ENCODE measurements at places on chromosomes 5 and 9.
A peak's percentile ranks its signal among the peaks of the same experiment; 100 is the strongest.

- no peak for DNase-seq
These were observed 136.3 kb downstream of the FOXD1 start for GRCh38 chr5:73312146-73312871.

- peak; percentile 82 for DNase-seq
These were observed at the start of gene NUDT12 for GRCh38 chr5:103562453-103563157. NUDT12 (minus strand) TSS chr5:103562789; CDS start chr5:103560248, 2,541 bp downstream.

GRCh38 chr5:163463063-163463435 is 2.6 kb downstream of the HMMR start:
- DNase-seq: no peak

GRCh38 chr5:175887463-175887862 is 16.1 kb downstream of the CPLX2 start:
- DNase-seq: no peak

- no peak for DNase-seq
These were observed 284.7 kb upstream of the IRX2 start for GRCh38 chr5:3036041-3036788.

DNA sequence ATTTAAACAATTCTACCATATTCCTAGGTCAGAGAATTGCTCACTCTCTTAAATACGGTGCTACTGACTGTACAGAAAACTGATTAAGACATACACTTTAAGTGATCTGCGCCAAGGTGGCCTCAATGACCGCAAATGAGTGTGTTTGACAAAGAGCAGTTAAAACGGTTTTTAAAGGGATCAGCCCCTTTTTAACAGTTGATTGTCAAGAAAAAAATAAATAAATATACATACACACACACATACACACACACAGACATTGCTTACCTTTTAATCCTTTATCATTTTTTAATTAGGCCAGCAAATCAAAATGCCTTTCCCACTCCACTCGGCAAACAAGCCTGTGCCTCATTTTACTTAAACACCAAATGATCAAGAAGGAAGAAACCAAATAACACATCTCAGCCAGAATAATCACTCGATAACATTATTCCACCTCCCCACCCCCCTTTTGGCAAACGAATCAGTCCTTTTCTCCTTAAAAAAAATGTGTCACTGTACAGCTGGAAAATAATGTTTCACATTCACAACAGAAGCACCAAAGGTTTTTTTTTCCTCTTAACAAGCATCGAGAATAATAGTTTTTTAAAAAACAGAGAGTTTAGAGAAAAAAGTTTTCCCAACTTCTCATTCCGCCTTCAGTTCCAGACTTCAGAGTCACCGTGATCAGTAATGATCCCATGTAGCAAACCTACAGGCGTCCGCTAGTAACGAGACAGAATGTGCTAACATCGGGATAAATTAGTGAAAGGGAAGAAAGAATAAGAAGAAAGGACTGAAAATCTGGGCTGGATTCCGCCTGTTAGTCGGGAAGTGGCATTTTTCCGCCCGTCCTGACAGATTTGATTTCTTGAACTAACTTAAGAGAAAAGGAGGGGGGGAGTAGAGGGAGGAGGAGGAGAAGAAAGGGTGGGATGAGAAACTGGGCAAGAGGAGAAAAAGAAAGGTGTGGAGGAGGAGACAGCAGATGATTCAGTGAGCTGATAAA is at the start of gene ZNF608:
Gene ZNF608, minus strand, starts transcription at position 712 of the 988 bp plus-strand sequence. CDS start 1,650 bp downstream, outside the sequence.
- no peak for DNase-seq

GRCh38 chr5:95938766-95939165 is 22.9 kb downstream of the ELL2 start:
- no peak for DNase-seq

- no peak for DNase-seq
These were observed 10.5 kb upstream of the ENTREP1 start for GRCh38 chr9:69314547-69314946.

DNA sequence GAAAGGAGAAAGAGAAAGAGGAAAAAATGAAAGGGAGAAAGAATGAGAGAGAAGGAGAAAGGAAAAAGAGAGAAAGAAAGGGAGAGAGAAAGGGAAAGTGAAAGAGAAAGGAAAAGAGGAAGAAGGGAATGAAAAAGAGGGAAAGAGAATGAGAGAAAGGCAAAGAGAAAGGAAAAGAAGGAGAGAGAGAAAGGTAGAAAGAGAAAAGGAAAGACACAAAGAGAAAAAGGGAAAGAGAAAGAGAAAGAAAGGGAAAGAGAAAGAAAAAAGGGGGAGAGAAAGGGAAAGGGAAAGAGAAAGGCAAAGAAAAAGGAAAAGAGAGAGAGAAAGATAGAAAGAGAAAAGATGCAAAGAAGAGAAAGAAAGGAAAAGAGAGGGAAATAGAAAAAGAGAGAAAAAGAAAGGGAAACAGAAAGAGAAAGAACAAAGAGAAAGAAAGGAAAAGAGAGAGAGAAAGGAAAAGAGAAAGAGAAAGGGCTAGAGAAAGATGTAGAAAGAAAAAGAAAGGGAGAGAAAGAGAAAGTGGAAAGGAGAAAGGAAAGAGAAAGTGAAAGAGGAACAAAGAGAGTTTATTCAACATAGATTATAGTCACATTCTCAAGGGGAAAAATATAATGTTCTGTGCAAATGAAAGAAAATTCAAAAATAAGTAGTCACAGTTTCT is 165.2 kb downstream of the TMEM38B start:
- DNase-seq: no peak

DNA sequence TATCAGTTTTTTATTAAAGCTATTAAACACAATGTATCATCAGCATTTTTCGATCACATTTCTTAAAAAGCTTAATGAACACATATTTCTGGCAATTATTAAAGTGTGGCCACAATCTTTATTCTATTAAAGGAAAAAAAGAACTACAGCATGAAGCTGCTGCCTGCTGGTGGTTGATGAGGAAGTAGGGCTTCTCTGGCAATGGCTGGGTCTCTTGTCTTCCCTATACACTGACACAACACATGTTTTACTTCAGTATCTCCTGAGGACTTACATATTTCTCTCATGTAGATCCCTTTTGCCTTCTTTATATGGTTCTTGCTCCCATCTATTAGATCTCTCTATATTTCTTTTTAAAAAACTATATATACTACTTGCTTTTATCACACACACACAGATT is 590.7 kb downstream of the RAB3C start:
- no peak for DNase-seq

- DNase-seq: no peak
These were observed 42.2 kb downstream of the COL5A1 start for GRCh38 chr9:134683714-134684374.

GRCh38 chr9:93468763-93469456 is 15.5 kb upstream of the FAM120AOS start:
- DNase-seq: no peak

DNA sequence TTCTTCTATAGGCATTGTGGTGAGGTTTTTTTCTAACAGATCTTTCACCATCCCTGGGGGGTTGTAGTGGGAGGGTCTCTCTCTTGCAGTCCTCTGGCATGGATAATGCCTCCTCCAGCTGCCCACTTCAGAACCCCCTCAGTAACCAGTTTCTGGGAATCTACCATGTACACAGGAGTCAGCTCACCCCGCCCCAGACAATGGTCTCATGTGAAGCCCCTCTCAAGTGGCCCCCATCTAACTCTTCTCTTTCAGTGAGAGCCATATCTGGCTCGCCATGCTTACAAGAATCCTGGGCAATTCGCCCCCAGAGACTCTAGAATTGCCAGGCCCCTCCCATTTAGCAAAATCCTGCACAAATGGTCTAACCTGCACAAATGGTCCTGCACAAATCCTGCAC is 144.4 kb upstream of the FSTL4 start:
- DNase-seq: no peak

DNA sequence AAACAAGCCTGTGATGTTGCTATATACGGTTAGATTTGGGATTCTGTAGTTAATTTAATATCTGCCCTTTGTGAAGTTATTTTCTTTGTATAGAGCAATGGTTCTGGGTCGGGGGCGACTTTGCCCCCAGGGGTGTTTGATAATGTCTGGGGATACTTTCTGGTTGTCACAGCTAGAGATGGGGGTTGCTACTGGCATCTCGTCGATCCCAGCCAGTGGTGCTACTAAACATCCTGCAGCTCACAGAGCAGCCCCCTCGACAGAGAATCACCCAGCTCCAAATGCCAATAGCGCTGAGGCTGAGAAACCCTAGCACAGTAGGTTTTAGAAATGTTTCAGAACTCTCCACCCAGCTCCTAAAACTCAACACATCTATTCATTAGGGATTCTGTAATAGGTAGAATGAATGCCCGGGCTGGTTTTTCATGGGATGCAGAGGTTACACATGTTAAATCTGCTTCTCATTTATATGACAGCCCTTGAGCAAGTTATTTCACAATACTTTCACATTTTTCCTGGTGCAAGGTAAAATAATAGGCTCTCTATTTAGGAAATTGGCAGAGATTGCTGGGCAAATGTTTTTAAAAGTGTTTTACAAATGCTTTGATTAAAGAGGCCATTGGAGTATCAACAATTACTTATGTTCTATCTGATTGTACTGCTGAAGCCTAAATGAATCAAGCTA is 75.2 kb upstream of the CTSL start:
- DNase-seq: no peak

Data from mesothelial cell of epicardium (in vitro differentiated cells).